ENCODE measurements at places on chromosomes 11 and 22. TPM values are rescaled to one million over a fixed set of nuclear protein-coding genes. Genes with fewer than 3 reads are reported as not detected.

Gene UEVLD
- 16.7 TPM for total RNA-seq

Gene RASL10A
- 2.4 TPM for total RNA-seq

Gene LGALS1
- 196 TPM for total RNA-seq

- no peak for DNase-seq
Observed at GRCh38 chr22:39433476-39434242, 23.2 kb upstream of the MGAT3 start.

DNA sequence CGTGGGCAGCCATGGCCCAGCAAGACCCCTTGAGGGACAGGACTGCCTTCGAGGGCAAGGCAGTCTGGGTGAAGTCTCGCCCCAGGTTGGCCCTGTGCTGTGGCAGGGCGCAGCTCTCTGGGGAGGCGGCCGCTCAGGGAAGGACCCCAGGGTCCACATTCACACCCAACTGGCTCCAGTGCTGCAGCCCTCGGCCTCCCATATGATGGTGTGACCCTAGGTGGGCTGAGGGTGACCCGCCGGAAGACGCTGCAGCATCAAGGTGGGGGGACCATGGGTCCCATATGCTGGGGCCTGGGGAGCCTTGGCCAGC, 28.0 kb upstream of the CCDC188 start:
- no peak for DNase-seq

All from transverse colon (tissue), 4 donors.